ENCODE measurements at places on chromosomes 7 and 10. TPM values are rescaled to one million over a fixed set of nuclear protein-coding genes. Genes with fewer than 3 reads are reported as not detected.

PLCE1 gene
- 6.2 TPM for total RNA-seq

CCM2 gene
- 40.8 TPM for total RNA-seq

SEMA3E gene
- total RNA-seq, result 2.1 TPM

PLEKHS1 gene
- 0.07 TPM for total RNA-seq

IKZF1 gene
- total RNA-seq, result not detected

Measured in A549 treated with RU486 at 1 μM for 4 hours (cell line).